ENCODE measurements at places on chromosomes 7 and 10.

DNA sequence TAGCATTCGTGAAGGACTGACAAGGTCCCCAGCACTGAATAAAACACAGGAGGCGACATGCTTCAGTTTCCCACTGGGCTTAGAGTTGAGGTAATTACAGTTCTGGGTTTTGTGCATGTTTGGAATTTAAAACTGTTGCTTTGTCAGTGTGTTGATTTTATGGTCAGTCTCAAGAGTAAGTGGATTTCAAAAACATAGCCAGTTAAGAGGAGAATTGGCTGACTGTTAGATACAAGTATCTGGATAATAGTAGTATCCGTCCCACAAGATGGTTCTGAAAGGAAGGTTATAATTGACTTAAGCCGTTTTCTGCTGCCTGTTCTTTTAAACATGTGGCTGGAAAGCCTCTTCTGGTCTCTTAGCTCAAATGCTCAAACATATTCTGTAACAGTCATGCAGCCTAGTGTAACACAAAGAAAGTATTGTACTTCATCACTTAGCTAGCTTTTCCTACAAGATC is 170.9 kb downstream of the POLR1F start:
- DNase-seq, result no peak

DNA sequence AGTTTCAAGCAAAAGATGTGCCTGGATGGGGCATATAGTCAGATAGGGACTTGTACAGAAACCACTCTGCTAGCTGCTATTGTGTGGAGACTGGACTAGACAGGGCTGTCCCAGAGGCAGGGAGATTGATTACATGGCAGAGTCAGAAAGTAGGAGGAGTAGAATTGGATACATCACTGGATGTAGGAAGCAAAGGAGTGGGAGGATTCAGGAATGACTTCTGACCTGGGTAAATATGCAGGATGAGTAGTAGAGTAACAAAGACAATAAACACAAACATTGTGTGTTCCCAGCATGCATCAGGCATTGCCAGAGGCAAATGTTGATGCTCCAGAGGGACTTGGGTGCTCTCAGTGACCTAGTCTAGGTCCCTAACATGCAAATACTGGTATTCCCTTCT is 30.9 kb upstream of the MAT1A start:
- no peak for DNase-seq

DNA sequence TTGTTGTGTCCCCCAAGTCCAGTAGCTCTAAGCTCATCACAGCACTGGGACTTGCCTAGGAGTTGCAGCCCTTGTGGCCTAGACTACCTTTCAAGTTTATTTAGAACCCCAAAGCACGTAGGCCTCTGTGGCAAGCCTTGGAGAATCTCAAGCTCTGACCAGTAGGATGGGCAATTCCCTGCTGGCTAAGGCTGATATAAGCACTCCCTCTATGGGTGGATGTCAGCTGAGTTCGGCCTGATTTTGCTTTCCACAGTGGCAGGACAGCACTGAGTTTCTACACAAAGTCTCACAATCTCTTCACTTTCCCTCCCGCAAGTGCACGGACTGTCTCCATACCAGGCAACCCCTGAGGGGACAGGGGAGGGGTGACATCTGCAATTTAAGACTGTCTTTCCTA is 886.4 kb upstream of the LRRN3 start:
- no peak for DNase-seq

GRCh38 chr7:128922496-128923410 is 12.2 kb upstream of the KCP start:
- no peak for DNase-seq

DNA sequence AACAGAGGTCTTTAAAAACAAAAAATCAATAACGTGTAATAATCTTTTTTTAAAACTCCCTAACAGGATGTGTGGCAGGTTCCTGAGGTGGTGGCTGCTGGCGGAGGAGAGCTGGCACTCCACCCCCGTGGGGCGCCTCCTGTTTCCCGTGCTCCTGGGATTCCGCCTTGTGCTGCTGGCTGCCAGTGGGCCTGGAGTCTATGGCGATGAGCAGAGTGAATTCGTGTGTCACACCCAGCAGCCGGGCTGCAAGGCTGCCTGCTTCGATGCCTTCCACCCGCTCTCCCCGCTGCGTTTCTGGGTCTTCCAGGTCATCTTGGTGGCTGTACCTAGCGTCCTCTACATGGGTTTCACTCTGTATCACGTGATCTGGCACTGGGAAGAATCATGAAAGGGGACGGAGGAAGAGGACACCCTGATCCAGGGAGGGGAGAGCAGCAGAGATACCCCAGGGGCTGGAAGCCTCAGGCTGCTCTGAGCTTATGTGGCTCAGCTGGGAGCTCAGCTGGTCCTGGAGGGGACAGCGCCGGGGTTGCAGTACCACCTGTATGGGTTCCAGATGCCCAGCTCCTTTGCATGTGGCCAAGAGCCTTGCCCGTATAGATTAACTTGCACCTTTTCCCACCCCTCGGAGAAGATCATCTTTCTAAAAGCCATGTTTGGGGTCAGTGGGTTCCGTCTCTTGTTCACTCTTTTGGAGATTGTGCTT is 16.7 kb upstream of the AZGP1 start:
- no peak for DNase-seq

- DNase-seq, result no peak
These were observed 10.1 kb upstream of the GDF10 start for GRCh38 chr10:47289921-47290320.

Data from CD14-positive monocyte (primary cell).